ENCODE measurements at places on chromosomes 3 and 15. TPM values are rescaled to one million over a fixed set of nuclear protein-coding genes. Genes with fewer than 3 reads are reported as not detected.

Gene CCDC13
- 1.4 TPM for total RNA-seq

Gene DLG1
- total RNA-seq: 35.0 TPM

Gene IMPG2
- total RNA-seq: not detected

Gene RLBP1
- 6.6 TPM for total RNA-seq

Gene TOMM70
- 65.4 TPM for total RNA-seq

Gene TMEM212
- not detected for total RNA-seq

- DNase-seq: peak; percentile 65
Measured at GRCh38 chr3:192409838-192410683, 317.3 kb downstream of the FGF12 start.

DNA sequence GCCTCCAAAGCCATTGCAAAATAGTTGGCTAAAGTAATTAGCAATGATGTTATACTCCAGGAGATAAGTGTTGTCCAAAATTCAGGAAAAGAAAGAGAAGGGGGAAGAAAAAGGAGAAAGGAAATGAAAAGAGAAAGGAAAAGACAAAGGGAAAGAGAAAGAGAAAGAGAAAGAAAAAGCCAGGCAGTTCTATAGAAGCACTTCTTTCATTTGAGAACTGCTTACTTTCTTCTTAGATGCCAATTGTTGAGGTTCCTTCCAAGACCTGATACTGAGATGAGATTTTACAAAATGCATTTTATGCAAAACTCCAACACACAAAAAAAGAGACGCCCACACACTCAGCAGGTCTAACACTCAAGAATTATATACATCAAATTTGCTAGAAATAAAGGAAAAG is 298.4 kb downstream of the KCNH8 start:
- DNase-seq: no peak

DNA sequence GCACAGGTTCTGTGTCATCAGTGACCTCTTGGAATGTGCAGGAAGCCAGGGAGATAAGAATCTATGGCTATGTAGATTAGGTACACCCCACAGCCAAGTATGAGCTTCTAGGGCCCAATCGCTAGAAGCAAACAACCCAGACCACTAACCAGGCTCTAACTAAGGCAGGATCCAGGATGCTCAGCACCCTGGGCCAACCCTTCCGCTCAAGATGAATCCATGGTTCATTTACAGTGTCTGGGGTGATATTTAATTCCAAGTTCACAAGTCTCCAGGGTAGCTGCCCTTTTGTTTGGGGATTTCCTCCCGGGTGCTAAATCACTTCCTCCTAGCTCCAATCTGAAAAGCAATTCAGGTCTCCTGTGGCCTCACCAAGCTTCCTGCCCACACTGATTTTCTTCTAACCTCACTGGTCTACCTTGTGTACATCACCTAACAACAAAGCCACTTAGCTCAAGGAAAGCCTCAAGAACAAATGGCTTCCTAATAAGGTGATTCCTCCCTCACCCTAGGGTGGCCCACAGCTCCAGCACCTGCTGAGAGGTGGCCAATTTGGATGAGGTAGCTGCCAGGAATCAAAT is 2.4 kb downstream of the EHD4 start:
- no peak for DNase-seq

DNA sequence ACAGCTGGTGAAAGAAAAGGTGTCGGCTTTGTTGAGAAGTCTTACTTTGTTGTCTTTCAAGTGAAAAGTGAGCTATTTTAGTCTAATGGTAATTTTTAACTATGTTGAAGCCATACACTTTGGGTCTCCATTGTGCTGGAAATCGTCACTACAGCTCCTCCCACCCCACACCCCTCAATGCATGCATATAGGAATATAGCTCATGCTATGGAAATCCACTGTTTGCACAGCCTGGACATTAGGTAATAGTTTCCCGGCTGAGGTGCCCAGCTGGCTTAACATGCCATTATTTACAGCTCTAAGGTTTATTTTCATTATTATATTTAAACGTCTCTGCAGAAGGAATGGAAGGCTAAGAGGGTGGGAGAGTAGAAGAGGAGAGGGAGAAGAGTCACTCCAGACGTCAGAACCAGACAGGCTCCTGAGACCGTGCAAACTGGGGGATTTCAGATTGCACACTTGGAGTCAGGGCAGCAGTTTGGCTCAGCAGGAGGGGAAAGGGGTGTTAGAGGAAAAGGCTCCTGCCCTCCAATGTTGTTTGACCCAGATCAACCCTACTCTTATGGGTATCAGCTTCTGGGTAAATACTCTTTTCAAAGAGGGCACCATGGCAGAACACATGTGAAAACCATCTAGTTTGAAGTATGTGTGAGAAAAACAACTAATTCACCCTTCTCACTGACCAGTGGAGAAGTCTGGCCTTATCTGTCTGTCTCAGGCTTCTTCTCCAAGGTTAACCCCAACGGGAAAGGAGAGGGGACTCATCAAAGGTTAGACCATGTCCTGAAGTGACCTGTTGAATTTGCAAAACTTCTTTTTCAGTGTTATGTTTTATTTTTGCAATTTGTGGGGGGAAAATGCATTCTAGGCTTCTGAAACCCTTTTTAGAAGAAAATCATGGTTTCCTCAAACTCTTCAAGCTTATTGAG is 218.7 kb upstream of the CTDSPL start:
- DNase-seq: no peak

GRCh38 chr3:143482106-143483088 is 362.8 kb downstream of the CHST2 start:
- no peak for DNase-seq

Data from G401 (cell line).